ENCODE measurements at places on chromosomes 5 and 9.

GRCh38 chr5:2183154-2184025 lies 300.7 kb upstream of the IRX4 start:
- DNase-seq, result no peak

- DNase-seq, result no peak
Observed at GRCh38 chr5:180820788-180821321, 18.2 kb upstream of the MGAT1 start.

DNA sequence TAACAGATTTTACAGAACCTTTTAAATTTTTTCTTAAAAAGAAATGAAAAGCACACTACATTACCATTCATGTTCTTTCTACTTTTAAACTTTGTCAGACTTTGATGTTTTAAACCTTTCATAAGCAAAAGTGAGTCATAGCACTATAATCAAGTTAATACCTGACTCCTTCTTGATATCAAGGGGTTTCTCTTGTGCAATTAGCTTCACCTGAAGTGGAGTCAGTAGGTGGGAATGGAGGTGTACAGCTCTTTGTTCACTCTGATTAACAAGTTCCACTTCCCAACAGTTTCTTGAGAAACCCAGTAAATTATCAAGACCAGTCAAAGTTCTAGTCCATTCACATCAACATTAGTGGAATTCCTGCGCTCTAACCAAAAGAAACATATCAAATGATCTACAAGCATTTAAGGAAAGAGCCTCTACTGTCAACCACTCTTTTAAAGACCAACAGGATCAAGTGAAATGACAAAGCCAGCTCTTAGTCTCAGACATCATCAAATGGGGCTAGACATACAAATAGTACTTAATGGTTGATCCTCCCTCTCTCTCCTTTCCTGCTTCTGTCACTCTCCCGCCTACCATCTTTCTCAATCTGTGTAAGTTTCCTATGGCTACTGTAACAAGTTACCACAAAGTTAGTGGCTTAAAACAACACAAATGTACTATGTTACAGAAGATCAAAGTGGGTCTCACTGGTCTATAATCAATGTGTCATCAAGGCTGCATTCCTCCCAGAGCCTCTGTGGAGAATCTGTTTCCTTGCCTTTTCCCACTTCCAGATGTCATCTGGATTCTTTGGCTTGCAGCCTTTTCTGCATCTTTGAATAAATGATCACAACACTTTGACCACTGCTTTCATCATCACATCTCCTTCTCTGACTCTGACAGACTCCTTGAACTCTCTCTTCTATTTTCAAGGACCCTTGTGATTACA lies 68.0 kb downstream of the HINT1 start:
- DNase-seq, result no peak

- DNase-seq, result no peak
Observed at GRCh38 chr5:163623986-163624385, 118.6 kb downstream of the MAT2B start.

DNA sequence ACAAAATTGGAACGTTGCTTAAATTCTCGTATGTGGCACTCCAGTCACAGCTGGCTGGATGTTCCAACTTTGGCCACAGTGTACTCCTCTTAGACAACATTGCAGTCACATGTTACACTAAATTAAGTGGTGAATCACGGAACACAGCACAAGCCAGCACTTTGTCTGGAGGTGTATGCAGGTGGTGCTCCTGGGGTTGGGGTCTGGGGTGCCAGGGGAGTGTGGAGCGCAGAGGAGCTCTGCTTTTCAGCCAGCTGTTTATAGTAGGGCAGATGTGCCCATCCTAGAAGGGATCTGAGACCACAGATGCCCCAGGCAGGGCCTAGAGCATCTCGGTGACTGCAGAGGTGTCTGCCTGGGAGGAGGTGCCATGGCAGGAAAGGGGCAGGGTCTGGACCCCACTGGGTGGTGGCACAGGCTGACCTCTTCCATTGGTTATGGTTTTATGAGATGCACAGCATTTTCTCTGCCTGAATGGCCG lies 82.6 kb downstream of the WNK2 start:
- no peak for DNase-seq

All from cardiac fibroblast (primary cell).